ENCODE measurements at places on chromosomes 1 and 21.
A peak's percentile ranks its signal among the peaks of the same experiment; 100 is the strongest.

GRCh38 chr1:23527900-23528249 is 3.2 kb downstream of the E2F2 start:
- no peak overlapping the region for H3K4me3 ChIP-seq
- no peak for DNase-seq
- no peaks in the 10 kb centered on the region for H3K36me3 ChIP-seq
- no peak overlapping the region for H3K27ac ChIP-seq

DNA sequence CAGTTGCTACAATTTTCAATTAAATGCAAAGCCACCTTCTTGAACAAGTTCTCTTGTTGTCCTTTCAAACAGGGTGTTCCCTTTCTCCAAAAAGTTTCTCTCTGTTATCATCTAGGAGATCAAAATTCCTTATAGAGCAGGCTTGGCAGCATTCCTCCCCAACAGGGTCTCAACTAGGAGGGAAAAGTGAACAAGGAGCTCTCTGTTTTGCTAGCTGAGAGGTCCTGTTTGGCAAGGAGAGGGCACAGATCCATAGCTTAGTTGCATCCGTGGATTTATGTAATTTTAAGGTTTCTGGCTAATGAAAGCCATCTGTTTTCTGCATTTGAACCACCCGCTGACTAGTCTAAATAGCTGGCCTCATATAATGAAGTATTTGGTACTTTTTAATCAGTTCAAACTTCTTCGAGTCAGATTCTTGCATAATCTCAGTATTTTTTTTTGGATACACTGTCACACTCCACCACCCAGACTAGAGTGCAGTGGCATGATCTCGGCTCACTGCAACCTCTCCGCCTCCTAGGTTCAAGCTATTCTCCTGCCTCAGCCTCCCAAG is 54.0 kb downstream of the APP start:
- peak overlapping the region; percentile 75 for H3K27ac ChIP-seq
- H3K36me3 ChIP-seq: peaks cover under 1% of the 10 kb centered on the region
- H3K27me3 ChIP-seq: no peaks in the 10 kb centered on the region
- no peak for DNase-seq
- H3K4me1 ChIP-seq: peaks cover 24% of the 10 kb centered on the region

DNA sequence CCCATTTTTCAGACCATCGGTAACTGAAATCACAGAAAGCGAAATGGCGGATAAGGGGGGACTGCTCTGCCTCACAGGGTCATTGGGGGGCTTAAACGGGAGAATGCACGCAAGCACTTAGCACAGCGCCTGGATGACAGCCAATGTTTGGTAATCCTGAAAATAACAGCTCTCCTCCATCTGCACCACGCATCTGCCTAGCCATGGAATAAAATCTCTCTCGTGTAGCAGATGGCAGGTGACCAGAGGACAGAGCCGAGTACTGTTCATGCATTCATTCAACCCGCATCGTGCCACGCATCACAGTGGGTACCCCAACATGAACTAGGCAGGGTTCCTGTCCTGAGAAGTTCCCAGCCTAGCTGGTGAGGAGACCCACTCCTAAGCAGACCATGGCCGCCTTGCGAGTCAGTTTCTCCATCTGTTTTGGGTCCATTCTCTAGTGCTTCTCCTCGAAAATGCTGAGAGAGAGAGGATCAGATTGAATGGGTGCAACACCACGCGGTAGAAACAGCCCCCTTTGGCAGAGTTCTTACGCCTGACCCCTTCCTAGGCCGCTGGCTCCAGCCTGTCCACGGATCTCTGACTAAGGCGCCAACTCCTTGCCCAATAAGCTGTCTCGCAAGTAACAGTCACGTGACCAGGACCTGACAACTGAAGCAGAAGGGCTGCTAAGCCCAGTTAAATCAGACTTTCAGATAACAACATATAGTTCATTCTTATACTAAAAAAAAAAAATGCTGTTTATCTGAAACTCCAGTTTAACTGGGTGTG is 7.3 kb downstream of the SLC1A7 start:
- peaks cover 10% of the 10 kb centered on the region for H3K4me1 ChIP-seq
- DNase-seq: no peak
- peak overlapping the region; percentile 85 for H3K27ac ChIP-seq
- H3K27me3 ChIP-seq: no peaks in the 10 kb centered on the region
- no peak overlapping the region for H3K4me3 ChIP-seq

GRCh38 chr1:59506952-59507351 is 210.1 kb downstream of the FGGY start:
- H3K27ac ChIP-seq: no peak overlapping the region
- H3K4me3 ChIP-seq: no peak overlapping the region
- H3K36me3 ChIP-seq: no peaks in the 10 kb centered on the region

DNA sequence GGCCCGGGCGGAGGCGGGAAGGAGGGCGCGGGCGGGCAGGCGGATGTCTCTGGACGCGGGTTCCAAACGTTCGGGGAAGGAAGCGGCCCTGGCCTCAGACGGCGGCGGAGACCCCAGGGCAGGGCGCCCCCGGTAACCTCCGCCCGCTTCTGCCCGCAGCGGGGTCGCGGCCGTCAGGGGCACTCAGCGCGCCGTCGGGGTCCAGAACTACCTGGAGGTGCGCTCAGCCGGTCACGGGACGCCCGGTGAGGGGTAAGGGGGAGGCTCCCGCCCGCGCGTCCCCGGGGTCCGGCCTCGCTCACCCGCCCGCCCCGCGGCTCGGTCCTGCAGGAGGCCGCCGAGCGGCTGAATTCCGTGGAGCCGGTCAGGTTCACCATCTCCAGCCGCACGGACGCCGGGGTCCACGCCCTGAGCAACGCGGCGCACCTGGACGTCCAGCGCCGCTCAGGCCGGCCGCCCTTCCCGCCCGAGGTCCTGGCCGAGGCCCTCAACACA is 406 bp downstream of the PUSL1 start:
- peaks cover 34% of the 10 kb centered on the region for H3K4me1 ChIP-seq
- no peaks in the 10 kb centered on the region for H3K27me3 ChIP-seq
- peak overlapping the region; percentile 77 for H3K27ac ChIP-seq
- peaks cover 32% of the 10 kb centered on the region for H3K36me3 ChIP-seq

DNA sequence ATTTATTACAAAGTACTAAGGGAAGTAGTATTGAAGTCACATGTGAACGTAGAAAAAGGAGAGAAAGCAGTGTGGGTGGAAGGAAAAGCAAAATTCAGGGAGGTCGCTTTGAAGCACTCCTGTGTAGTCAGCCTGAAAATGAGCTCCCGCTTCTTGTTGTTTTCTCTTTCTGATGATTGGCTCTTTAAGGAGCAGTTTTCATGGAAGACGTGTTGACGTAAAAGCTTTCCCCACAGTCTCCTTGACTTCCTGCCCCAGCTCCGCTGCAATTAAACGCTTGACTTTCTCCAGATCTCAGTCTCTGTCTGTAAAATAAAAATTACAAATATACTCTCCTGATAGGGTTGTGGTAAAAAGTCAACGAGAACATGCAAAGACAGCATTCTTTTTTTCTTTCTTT is 661.5 kb upstream of the ZP4 start:
- DNase-seq: no peak
- H3K4me3 ChIP-seq: no peak overlapping the region
- no peaks in the 10 kb centered on the region for H3K4me1 ChIP-seq

DNA sequence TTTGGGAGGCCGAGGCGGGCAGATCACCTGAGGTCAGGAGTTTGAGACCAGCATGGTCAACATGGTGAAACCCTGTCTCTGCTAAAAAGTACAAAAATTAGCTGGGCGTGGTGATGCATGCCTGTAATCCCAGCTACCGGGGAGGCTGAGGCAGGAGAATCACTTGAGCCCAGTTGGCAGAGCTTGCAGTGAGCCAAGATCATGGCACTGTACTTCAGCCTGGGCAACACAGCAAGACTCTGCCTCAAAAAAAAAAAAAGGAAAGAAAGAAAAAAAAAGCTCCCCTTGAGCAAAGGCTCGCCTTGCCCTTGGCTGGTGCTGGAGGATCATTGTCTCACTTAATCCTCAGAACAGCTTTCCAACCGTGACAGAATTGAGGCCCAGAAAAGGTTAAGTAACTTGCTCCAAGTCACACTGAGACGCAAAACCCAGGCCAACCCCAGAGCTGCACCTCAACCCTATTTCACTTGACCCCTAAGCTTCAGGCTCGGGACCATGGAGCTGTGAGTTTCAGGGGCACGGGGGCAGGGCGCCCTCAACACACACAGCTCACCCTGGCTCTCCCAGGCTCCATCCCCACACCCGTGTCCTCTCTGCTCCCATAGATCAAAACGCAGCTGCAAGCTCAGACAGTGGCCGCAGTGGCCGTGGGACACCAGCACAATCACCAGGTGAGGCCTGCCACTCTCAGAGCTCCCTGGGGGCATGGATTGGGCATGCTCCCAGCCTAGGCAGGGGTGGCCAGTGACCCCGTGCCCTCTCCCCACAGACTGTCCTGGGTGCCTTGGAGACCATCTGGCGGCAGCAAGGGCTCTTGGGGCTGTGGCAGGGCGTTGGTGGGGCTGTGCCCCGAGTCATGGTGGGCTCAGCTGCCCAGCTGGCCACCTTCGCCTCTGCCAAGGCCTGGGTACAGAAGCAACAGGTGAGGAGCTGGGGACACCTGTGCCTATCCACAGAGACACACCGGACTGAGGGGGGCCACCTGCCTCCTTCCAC is 1.6 kb downstream of the SLC25A34 start:
- H3K4me1 ChIP-seq: no peaks in the 10 kb centered on the region
- H3K27me3 ChIP-seq: no peaks in the 10 kb centered on the region
- H3K4me3 ChIP-seq: no peak overlapping the region

GRCh38 chr21:34647555-34647954 is 21.2 kb upstream of the CLIC6 start:
- no peak overlapping the region for H3K4me3 ChIP-seq
- H3K27ac ChIP-seq: no peak overlapping the region
- H3K36me3 ChIP-seq: no peaks in the 10 kb centered on the region
- DNase-seq: peak; percentile 53

DNA sequence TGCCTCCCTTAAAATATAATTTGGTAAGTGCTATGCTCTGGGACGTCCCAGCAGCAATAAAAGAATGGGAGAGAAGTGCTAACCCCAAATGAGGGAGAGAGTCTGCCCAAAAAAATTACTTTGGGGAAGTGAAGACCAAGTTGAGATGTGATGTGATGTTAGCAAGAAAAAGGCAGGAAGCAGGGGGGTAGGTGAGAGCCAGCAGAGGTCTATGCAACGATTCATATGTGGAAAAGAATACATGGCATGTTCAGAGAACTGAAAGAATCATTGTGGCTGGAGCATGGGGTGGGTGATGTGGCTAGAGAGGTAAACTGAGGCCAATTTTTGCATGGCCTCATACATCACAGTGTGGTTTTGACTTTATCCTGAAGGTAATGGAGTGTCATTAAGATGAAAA is 5.6 kb upstream of the CTPS1 start:
- H3K27ac ChIP-seq: no peak overlapping the region
- no peak for DNase-seq
- peaks cover 5% of the 10 kb centered on the region for H3K4me1 ChIP-seq

- DNase-seq: no peak
- no peaks in the 10 kb centered on the region for H3K36me3 ChIP-seq
- no peaks in the 10 kb centered on the region for H3K4me1 ChIP-seq
- no peak overlapping the region for H3K27ac ChIP-seq
- H3K4me3 ChIP-seq: no peak overlapping the region
Observed at GRCh38 chr1:29415861-29416260, 179.5 kb downstream of the PTPRU start.

- no peak overlapping the region for H3K4me3 ChIP-seq
- H3K4me1 ChIP-seq: no peaks in the 10 kb centered on the region
- no peak for DNase-seq
- H3K27ac ChIP-seq: no peak overlapping the region
- H3K36me3 ChIP-seq: no peaks in the 10 kb centered on the region
Observed at GRCh38 chr1:236728752-236729151, 42.5 kb downstream of the ACTN2 start.

DNA sequence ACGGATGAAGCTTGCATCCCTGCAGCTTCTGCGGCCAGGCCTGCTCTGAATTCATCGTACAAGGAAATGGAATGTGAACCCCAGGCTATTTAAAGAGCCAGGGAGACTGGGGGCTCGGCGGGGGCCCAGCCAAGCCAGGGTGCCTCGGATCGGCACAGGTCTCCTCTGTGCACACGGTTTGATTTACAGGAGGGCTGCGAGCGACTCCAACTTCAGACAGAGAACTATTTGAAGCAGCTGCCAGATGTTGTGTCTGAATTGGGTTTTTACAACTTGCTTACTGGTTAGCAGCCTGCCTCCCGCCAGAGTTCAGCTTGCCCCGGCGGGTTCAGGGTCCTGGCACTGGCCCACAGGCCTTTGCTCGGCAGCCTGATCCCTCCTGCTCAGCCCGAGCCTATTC is 83.2 kb downstream of the SPSB1 start:
- H3K27me3 ChIP-seq: no peaks in the 10 kb centered on the region
- no peak overlapping the region for H3K4me3 ChIP-seq
- no peaks in the 10 kb centered on the region for H3K36me3 ChIP-seq
- DNase-seq: no peak

DNA sequence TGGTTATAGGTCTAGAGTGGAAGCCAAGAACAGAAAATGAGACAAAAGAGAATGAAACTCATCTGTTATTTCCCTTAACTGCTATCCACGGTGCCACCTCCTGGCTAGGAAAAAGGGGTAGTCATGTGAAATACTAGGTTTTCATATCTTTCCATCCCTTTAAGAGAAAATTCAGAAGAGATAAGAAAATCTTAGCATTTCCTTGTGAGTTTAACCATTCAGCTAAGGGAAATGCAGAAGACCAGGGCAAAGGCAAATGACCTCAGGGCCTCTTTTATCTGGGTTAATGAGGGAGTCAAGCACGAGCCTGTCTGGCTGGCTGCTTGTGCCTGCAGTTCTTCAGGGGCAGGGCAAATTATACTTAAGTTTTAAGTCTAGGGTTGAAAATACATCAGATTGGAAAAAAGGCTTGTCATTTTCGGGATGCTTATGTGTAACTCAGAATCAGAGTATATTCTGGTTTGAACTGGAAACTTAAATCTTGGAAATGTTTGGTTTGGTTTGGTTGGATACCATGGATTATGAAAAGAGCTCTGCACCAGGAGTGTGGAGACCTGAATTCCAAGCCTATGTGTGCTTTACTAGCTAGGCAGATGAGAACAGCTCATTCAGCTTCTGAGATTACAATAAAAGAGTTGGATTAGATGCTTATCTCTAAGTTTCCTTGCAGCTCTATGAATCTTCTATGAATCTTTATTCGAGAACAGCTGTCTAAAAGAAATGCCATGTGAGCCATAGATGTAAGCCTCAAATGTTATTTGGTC is 19.9 kb downstream of the NIBAN1 start:
- peak overlapping the region; percentile 54 for H3K27ac ChIP-seq
- no peaks in the 10 kb centered on the region for H3K36me3 ChIP-seq
- no peaks in the 10 kb centered on the region for H3K27me3 ChIP-seq
- no peak overlapping the region for H3K4me3 ChIP-seq
- no peak for DNase-seq
- H3K4me1 ChIP-seq: peaks cover 10% of the 10 kb centered on the region

- no peaks in the 10 kb centered on the region for H3K36me3 ChIP-seq
- H3K4me3 ChIP-seq: no peak overlapping the region
- H3K27me3 ChIP-seq: no peaks in the 10 kb centered on the region
- DNase-seq: peak; percentile 89
Observed at GRCh38 chr1:6103111-6103853, 57.6 kb downstream of the KCNAB2 start.

GRCh38 chr1:165539908-165540307 is 3.9 kb upstream of the LRRC52 start:
- no peaks in the 10 kb centered on the region for H3K4me1 ChIP-seq
- H3K27me3 ChIP-seq: no peaks in the 10 kb centered on the region
- H3K36me3 ChIP-seq: no peaks in the 10 kb centered on the region

- H3K27me3 ChIP-seq: no peaks in the 10 kb centered on the region
- no peak overlapping the region for H3K27ac ChIP-seq
- DNase-seq: no peak
- H3K36me3 ChIP-seq: no peaks in the 10 kb centered on the region
- no peak overlapping the region for H3K4me3 ChIP-seq
Observed at GRCh38 chr1:198734323-198735008, 95.6 kb downstream of the PTPRC start.

Measured in osteoblast (primary cell).